ENCODE measurements at places on chromosomes 1 and 21. TPM values are rescaled to one million over a fixed set of nuclear protein-coding genes. Genes with fewer than 3 reads are reported as not detected.

DNA sequence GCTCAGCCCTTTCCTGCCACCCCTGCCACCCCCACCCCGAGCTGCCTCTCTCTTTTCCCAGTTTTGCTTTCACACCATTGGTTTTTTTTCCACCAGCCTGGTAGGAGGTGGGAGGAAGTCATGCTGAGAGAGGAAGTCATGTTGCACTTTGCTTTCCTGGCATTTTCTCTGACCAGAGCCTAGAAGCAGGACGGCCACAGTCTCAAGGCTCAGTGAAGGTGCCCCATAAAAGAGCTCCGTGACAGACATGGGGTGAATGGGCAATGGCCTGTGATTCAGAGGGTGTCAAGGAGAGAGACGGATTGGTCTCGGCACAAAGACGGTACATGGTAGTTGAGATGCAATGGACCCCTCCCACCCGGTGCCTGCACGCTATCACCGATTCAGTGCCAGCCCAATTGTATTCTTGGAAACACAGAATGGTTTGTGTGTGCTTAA, 42.1 kb upstream of the DMRTB1 start:
- no peak for DNase-seq
- H3K36me3 ChIP-seq: no peaks in the 10 kb centered on the region
- no peaks in the 10 kb centered on the region for H3K4me1 ChIP-seq
- peaks cover 5% of the 10 kb centered on the region for H3K27me3 ChIP-seq
- no peak overlapping the region for H3K4me3 ChIP-seq
- H3K27ac ChIP-seq: no peak overlapping the region

DNA sequence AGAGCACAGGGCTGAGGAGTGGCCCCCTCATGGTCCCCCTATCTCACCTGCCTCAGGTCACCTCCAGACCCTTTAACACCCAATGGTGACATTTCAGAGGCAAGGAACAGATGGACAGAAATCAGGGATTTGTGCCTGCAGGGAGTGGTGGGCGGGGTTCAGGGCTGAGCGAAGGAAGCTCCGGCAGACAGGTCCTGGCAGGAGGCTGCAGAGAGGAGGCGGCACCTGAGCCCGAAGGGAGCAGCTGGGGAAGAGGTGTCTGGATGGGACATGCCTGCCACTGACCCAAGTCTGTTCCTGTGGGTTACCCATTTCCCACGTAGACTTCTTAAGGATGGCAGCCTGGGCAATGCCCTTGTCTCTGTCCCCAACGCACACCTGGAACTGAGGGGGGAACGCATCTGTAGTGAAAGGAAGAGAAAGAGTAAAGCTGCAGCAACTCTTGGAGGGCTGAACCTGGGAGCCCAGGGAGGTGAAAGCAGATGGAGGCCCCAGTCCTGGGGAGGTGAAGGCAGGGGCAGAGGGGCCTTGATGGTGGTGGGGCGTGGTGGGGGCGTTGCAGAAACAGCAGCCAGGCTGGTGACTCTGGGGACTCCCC, 61.6 kb upstream of the ADARB1 start:
- H3K36me3 ChIP-seq: no peaks in the 10 kb centered on the region
- H3K4me1 ChIP-seq: peaks cover 4% of the 10 kb centered on the region
- DNase-seq: peak; percentile 54

DNA sequence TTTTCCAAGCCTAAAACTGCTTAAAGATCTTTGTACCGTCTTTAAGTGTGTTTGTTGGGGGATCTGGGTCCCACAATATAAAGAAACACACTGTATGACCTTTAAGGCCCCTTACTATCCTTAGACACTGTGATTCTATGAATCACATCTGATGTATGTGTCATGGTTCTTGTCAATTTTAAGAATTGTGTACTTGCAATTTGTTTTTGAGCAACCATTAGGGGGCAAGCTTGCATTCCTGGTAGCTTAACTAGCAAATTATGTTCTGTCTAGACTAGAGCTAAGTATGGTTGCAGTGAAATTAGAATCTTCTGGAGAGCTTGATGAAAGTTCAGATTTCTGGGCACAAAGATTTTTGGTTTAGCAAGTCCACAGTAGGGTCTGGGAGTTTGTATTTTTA, 219.5 kb downstream of the TPR start:
- H3K27ac ChIP-seq: no peak overlapping the region
- DNase-seq: no peak
- H3K36me3 ChIP-seq: no peaks in the 10 kb centered on the region
- H3K4me1 ChIP-seq: no peaks in the 10 kb centered on the region
- H3K4me3 ChIP-seq: no peak overlapping the region
- no peaks in the 10 kb centered on the region for H3K27me3 ChIP-seq

SYNC gene
- 2.7 TPM for polyA plus RNA-seq

TRPM2 gene
- 1.2 TPM for polyA plus RNA-seq

TCEA3 gene
- polyA plus RNA-seq: 21.5 TPM
